NCI-H526 treated with DMSO at 0.1 percent for 48 hours (cell line): ENCODE measurements at places on chromosomes 7 and 10.

- no peak for DNase-seq
Measured at GRCh38 chr10:70324951-70325781, 41.4 kb upstream of the NPFFR1 start.

- no peak for DNase-seq
Measured at GRCh38 chr7:4871056-4871680, 9.3 kb upstream of the PAPOLB start.

- no peak for DNase-seq
Measured at GRCh38 chr7:130948822-130949221, 214.8 kb upstream of the KLF14 start.

DNA sequence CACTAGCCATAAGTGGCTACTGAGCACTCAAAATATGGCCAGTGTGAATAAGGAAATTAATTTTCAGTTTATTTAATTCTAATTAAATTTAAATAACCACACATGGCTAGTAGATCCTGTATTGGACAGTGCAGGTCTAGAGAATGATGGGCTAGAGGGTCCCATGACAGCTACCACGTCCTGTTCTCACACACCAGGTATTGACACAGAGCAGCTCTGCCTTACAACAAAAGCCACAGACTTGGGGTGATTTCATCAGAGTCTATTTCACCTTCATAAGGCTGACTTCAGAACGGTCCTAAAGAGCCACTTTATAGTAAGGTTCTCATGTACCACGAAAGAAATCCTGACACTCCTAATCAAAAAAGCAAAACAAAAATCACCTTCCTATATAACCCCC is 111.3 kb downstream of the UBE2H start:
- DNase-seq, result no peak

DNA sequence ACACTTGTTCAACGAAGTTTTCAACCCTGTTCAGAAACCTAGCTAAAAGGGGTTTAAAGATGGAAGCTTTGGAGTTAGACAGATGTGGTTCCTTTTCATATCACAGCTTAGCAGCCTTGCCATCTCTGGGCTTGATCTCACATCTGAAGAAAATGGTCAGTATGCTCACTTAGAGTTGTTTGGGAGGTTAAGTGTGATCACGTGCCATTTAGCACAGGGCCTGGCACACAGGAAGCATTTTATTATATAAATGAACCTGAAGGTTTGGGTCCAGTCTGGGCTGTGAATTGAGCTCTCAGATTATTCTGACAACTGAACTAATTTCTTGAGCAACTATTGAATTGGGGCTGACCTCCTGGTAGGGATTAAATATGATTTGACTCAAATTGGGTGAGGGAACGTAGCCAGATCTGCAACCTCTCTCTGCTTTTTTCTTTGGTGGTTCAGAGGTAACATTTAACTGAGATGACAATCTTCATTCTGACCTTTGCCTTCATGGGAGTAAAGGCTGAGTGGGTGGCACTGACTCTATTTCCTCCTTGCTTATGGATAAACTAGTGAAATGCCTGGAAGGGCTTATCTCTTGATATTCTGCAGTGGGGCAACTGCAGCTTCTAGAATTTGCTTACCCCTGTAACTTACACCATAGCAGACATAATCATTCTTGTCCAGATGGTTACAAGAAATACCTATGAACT is 10.2 kb upstream of the HKDC1 start:
- DNase-seq, result no peak

DNA sequence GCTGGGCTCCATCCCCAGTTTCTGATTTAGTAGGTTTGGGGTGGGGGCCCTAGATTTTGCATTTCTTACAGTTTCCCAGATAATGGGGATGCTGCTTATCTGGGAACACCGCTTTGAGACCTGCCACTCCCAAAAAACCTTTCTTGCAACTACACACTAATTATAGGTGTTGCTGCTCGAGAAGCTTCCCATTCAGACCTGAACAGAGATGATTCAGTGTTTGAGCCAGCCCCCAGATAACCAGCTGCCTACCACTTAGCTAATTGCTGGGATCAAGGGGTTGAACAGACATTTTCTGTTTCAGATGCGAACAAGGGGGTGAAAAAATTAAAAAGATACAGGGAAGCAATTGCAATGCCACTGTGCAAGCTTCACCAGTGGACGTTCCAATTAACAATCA is 448.5 kb downstream of the KCNMA1 start:
- DNase-seq, result no peak

DNA sequence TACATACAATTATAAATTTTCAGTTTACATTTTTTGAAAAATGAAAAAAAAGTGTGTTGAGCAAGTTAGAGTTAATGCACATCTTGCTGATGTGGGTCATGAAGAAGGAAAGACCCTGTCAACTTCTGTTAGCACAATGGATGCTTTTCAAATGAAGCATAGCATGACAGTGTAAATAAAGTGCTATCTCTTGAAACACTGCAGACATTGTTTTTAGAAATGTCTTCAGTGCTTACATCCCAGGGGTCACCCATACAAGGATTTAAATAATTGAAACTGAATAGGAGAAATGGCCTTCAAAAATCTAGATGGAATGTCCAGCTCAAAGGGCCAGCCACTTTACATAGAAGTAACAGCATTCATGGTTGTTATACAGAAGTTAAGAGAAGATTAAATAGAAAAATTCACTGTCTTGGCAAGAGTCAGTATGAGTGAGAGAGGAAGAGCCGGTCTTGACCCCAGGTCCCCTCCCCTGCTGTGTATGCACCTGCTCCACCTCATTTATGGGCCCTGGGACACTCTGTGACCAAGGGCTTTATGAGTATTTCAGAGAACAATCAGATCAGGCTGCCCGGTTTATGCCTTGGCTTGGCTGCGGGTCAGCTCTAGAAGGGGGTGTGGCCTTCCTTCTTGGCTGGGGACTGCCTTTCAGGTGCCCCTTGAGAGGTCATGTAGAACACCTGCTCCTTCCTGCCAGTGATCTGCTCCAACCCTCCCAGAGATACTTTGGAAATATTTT is 237.7 kb upstream of the TMEM72 start:
- no peak for DNase-seq

DNA sequence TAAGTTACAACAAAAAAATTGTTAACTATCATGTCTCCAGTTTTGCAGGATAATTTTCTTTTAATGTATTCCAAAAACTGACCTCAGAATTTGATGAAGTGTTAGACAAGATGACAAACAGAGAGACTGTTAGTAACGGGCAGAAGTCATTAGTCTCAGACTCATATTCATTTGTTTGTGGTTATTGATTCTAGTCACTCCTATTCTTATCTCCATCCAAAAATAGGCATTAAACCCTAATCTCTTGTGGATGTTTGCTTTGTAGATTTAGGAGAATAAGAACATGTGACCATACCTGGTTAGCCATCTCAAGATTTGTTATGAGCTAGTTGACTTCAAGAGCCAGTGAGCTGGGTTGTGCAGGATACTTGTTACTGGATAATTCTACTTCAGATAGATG is 261.1 kb downstream of the AUTS2 start:
- DNase-seq, result no peak

GRCh38 chr7:10939237-10939910 is 34.3 kb upstream of the PHF14 start:
- no peak for DNase-seq

- no peak for DNase-seq
Measured at GRCh38 chr7:4616116-4616515, 66.0 kb upstream of the FOXK1 start.

DNA sequence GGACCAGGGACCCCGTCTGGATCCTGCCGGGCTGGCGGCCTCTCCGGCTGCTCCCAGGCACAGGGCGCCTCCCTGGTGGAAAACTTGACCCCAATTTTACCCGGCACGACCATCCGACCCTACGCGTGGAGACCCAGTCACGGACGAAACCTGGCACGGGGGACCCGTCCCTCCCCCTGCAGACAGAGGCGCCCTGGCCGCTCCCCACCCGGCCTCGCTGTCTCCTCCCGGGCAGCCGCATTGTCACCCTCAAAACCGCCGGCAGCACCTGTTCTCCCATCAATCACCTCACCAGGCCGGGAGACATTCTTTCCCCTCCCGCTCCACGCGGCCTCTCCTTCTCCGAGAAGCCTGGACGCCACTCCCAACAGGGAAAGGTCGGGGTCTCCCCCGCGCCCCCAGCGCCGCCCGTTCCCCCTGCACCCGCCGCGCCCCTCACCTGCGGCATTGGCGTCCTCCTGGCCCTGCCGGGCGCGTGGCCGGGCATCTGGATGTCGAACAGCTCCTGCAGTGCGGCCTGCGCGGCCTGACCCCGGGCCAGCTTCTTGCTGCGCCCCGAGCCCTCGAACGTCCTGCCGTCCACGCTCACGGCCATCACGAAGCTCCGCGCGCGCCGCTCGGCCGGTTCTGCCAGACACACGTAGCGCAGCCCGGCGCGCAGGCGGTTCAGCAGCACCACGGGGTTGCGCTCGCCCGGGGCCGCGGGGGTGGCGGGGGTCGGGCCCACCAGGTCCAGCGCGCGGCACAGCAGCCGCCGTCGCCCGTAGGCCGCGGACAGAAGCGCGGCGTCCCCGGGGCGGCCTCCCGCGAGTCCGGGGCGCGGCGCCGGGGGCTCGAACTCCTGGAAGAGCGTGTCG is 306.6 kb downstream of the WDR37 start:
- no peak for DNase-seq

DNA sequence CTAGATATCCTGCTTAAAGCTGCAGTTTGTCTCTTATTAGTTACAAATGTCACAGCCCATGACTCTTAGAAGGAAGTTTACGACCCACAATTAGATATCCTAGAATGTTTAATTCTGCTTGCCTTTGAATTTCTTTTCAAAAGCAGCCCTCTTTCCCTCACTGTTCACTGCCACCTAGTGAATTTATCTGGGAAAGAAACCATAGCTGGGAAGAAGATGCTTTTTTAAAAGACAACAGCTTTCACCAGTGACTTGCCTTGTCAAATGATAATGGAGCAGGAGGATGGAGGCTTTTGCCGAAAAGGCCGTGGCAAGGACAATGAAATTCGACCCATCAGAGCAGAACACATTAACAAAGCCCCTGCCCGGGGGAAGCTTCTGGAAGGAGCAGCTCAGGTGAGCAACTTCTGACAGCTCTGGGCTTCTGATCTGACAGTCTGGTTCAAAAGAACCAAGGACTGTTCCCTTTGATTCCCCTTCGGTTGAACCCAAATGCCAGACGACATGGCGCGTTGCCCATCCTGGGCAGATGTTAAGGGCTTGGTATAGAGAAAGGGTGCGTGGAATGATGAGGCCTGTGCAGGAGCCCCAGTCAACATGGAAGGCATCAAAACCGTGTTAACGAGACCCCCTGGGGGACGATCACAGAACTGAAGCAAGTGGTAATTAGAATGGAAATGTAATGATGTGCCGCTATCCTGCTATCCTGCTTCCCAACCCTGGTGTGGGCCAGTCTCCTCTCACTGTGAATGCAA is 236.8 kb downstream of the FRMD4A start:
- no peak for DNase-seq

- DNase-seq, result no peak
Measured at GRCh38 chr10:71613261-71613777, 106.3 kb downstream of the C10orf105 start.

DNA sequence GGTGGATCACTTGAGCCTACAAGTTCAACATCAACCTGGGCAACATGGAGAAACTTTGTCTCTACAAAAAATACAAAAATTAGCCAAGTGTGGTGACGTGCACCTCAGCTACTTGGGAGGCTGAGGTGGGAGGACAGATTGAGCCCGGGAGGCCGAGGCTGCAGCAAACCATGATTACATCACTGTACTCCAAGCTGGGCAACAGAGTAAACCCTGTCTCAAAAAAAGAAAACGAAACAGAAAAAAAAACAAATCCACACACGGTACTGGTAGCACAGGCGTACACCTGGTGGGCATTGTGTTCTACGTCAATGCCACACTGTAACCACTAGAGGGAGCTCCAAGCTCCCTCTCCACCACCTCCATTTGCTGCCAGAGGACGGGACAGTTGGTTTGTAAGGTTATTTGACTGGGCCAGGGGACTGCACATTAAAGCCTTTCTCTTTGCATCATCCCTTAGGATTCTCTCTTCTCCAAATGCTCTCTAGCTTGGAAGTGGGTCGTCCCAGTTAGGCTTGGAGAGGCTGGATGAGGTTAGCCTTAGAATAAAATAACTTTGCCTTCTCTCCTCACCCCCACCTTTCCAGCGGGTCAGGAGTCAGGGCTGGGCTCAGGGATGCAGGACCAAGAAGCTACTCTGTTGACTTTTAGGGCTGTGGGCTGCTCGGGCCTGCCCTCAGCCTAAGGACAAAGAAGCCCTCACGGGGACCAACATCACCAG is 130.8 kb downstream of the SORBS1 start:
- no peak for DNase-seq

DNA sequence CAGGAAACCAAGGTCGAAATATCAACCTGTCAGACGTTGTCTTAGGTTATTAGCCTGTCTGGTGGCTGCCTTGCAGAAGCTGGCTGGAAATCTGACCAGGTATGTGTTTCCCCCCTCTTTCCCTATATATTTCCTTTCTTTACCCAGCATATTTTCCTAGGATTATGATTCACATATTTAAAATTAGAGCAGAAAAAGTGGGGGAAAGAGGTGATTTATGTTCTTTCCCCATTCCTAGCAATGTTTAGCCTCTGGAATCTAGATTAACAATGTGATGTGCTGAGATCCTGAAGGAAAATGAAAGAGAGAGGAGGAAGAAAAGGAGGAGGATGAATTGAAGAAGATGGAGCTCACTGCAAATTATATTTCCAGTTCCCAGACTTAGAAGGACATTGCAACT is 421.4 kb upstream of the AUTS2 start:
- no peak for DNase-seq

DNA sequence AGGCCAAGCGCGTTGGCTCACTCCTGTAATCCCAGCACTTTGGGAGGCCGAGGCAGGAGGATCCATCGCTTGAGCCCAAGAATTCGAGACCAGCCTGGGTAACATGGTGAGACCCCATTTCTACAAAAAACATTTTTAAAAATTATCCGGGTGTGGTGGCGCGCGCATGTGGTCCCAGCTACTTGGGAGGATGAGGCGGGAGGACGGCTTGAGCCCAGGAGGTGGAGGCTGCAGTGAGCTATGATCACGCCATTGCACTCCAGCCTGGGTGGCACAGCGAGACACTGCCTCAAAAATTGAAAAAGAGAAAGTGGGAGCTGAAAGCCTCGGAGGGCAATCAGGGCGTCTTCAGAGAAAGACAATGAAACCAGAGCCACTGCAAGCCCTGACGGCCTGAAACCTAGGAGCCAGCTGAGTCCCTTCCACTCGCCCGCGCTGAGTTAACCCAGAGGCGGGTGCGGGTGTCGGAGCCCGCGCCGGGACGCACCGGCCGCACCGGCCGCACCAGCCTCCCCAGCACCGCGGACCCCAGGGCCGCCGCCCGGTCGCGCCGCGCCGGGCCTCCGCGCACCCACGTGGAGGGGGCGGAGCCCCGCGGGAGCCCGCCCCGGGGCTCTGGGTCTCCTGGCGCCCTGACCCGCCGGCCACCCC is 22.4 kb downstream of the ZFAND2A start:
- DNase-seq, result no peak

DNA sequence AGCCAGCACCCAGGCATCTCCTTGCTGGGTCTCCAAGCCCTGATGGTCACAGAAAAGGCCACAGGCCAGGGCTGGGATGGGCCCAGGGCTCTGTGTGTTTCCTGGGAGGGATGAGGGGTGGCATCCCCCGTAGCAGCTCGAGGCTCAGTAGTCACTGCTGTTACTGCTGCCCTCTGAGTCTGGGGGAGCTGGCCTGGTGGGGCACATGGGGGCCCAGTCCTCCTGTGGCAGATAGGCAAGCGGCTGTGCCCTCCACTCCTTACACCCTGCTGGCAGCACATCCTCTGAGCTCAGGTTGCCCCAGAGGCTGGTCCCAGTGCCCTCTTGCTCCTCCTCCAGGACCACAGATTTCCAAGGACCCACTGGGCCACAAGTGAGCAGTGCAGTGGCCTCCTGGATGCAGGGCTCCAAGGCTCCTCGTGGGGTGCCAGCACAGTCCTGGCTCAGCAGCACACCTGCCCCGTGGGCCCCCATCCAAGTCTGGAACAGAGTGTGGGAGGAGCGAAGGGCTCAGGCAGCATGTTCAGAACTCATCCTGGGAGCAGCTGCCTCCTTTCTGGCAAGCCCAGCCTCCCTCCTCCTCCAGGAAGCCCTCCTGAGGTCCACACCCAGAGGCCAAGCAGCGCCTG is 31.5 kb upstream of the TUBB8 start:
- no peak for DNase-seq
